Vein endothelial cell (primary cell): ENCODE measurements at places on chromosomes 7 and 10. TPM values are rescaled to one million over a fixed set of nuclear protein-coding genes. Genes with fewer than 3 reads are reported as not detected.

OR2AE1 gene
- 0.57 TPM in 1 of 2 replicates, not detected in the other for total RNA-seq

ANKRD61 gene
- total RNA-seq, result not detected in 2 replicates

FZD1 gene
- total RNA-seq, result 7.2 and 7.8 TPM in 2 replicates

C7orf25 gene
- 5.6 and 6.7 TPM in 2 replicates for total RNA-seq

GPR15LG gene
- total RNA-seq, result not detected in 2 replicates

MET gene
- total RNA-seq, result 103 and 106 TPM in 2 replicates

ADAM22 gene
- total RNA-seq, result 0.33 and 0.86 TPM in 2 replicates

CCDC7 gene
- 7.5 and 10.1 TPM in 2 replicates for total RNA-seq

AVL9 gene
- total RNA-seq, result 37.9 and 54.8 TPM in 2 replicates

LIPM gene
- not detected in 2 replicates for total RNA-seq

PTPN20 gene
- 0.19 and 0.33 TPM in 2 replicates for total RNA-seq

POLR3A gene
- 19.9 and 20.9 TPM in 2 replicates for total RNA-seq

AKR1B1 gene
- 82.0 and 99.2 TPM in 2 replicates for total RNA-seq

BET1 gene
- 24.2 and 27.3 TPM in 2 replicates for total RNA-seq

PRTFDC1 gene
- 7.8 and 10.9 TPM in 2 replicates for total RNA-seq

CSTF2T gene
- 20.1 and 21.2 TPM in 2 replicates for total RNA-seq

CPA2 gene
- not detected in 2 replicates for total RNA-seq

CALHM3 gene
- not detected in 2 replicates for total RNA-seq

TAC1 gene
- not detected in 2 replicates for total RNA-seq

ASZ1 gene
- not detected in 2 replicates for total RNA-seq

GAD2 gene
- total RNA-seq, result not detected in 2 replicates

COL17A1 gene
- total RNA-seq, result 1.5 and 2.3 TPM in 2 replicates

MCM10 gene
- total RNA-seq, result 5.6 and 18.0 TPM in 2 replicates

NUDT13 gene
- 1.3 and 2.0 TPM in 2 replicates for total RNA-seq

RHEB gene
- total RNA-seq, result 50.0 and 61.7 TPM in 2 replicates

GDF10 gene
- total RNA-seq, result not detected in 2 replicates

AKR1D1 gene
- total RNA-seq, result not detected in 2 replicates

DLD gene
- 43.4 and 73.4 TPM in 2 replicates for total RNA-seq

CACNA2D1 gene
- total RNA-seq, result 28.2 and 31.0 TPM in 2 replicates

EMX2 gene
- not detected in 2 replicates for total RNA-seq

GPER1 gene
- 2.3 and 4.5 TPM in 2 replicates for total RNA-seq

AFAP1L2 gene
- 6.5 TPM in 2 replicates for total RNA-seq

EXOC4 gene
- 99.4 and 99.6 TPM in 2 replicates for total RNA-seq

CLEC2L gene
- total RNA-seq, result not detected in 2 replicates

CALML3 gene
- not detected in 2 replicates for total RNA-seq

HKDC1 gene
- not detected in 2 replicates for total RNA-seq

TSPAN13 gene
- total RNA-seq, result 29.7 and 37.9 TPM in 2 replicates

MYL7 gene
- total RNA-seq, result not detected in 2 replicates

OR13A1 gene
- total RNA-seq, result not detected in 2 replicates

CCL24 gene
- total RNA-seq, result not detected in 2 replicates

TAS2R4 gene
- 0.98 and 1.9 TPM in 2 replicates for total RNA-seq

BEND7 gene
- 10.1 and 14.7 TPM in 2 replicates for total RNA-seq

GARIN1A gene
- total RNA-seq, result 0.33 and 1.2 TPM in 2 replicates

AZGP1 gene
- not detected in 2 replicates for total RNA-seq

CTTNBP2 gene
- total RNA-seq, result not detected in 2 replicates

RAB19 gene
- total RNA-seq, result 0.38 TPM in 1 of 2 replicates, not detected in the other

ATOH7 gene
- not detected in 2 replicates for total RNA-seq

HHEX gene
- total RNA-seq, result 65.0 and 71.9 TPM in 2 replicates

LIPJ gene
- under 0.01 TPM in 1 of 2 replicates, not detected in the other for total RNA-seq

UBN2 gene
- 5.9 and 8.0 TPM in 2 replicates for total RNA-seq

CPA4 gene
- 0.29 and 0.65 TPM in 2 replicates for total RNA-seq

ADAM12 gene
- total RNA-seq, result 0.65 and 1.1 TPM in 2 replicates

MYPN gene
- total RNA-seq, result under 0.01 and 0.29 TPM in 2 replicates

FFAR4 gene
- not detected in 2 replicates for total RNA-seq

NACAD gene
- total RNA-seq, result 0.76 and 1.6 TPM in 2 replicates

FEZF1 gene
- total RNA-seq, result not detected in 2 replicates

PPP2R2D gene
- total RNA-seq, result 31.0 and 32.6 TPM in 2 replicates

PLEKHS1 gene
- total RNA-seq, result under 0.01 TPM in 1 of 2 replicates, not detected in the other
